ENCODE measurements at places on chromosomes 13 and 19. TPM values are rescaled to one million over a fixed set of nuclear protein-coding genes. Genes with fewer than 3 reads are reported as not detected.

- DNase-seq, result no peak
These were observed 148.9 kb upstream of the VSTM2B start for GRCh38 chr19:29376855-29377354.

DNA sequence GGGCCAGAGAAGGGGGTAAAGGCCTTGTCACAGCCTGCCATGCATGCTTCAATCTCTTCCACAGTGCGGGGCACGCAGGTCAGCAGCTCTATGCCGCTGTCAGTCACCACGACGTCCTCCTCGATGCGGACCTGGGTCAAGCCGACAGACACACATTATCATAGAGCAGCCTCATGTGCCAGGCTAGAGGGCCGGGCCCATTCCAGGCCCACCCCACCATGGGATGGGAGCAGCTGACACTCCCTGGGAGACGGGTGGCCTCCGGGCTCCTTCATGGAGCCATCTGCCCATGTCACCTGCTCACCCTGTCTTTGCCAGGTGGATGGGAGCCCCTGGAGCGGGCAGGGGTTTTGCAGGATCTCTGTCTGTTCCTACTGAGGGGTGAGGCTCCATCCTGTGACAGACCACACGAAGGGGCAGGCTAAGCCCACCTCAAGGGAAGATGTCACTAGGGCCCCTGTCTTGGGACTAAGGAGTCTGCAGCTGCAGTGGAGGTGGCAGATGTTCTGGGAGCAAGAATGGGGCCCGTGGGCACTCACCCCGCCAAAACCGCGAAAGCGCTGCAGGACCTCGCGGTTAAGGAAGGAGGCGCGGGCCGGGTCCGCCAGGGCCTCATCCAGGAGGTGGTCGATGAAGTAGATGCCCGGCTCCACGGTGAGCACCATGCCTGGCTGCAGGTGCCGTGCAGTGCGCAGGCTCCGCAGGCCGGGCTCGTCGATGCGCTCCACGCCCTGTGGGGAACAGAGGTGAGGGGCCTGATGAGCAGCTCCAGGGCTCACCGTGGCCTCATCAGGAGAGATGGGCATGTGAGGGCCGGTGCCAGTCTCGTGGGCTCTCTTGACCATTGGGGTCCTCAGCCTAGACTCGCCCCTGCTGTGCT, 14.1 kb downstream of the CEBPG start:
- no peak for DNase-seq

DNA sequence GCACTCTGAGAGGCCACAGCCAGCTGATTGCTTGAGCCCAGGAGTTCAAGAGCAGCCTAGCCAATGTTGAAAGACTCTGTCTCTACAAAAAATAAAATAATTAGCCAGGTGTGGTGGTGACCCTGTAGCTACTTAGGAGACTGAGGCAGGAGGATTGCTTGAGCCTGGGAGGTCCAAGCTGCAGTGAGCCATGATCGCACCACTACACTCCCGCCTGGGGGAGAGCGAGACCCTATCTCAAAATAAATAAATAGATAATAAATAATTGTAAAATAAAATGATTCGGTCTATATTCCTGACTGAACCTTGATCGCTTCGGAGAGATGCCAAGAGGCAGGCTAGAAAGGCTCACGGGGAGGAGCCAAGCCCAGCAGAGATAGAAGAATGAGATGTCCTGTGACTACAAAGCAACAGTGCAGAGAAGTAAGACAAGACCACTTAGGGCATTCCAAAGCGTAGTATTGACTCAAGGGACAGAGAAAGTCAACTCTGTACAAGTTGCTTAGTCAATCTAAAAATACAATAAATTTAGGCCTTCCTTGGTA, 12.8 kb downstream of the SHISA2 start:
- DNase-seq, result no peak

- DNase-seq, result no peak
These were observed 9.6 kb upstream of the CEACAM6 start for GRCh38 chr19:41745756-41746155.

GRCh38 chr19:39275578-39275977, 7.4 kb downstream of the IFNL2 start:
- no peak for DNase-seq

GRCh38 chr19:15456871-15457700, 7.3 kb downstream of the RASAL3 start:
- no peak for DNase-seq

KIR2DL1 gene
- total RNA-seq, result not detected

GRCh38 chr13:64869539-64869938, 2360.6 kb downstream of the PCDH9 start:
- no peak for DNase-seq

GRCh38 chr13:102799426-102800144, 666 bp downstream of the BIVM start:
- DNase-seq, result no peak

ZNF723 gene
- not detected for total RNA-seq
